ENCODE measurements at places on chromosomes 11 and 22.

DNA sequence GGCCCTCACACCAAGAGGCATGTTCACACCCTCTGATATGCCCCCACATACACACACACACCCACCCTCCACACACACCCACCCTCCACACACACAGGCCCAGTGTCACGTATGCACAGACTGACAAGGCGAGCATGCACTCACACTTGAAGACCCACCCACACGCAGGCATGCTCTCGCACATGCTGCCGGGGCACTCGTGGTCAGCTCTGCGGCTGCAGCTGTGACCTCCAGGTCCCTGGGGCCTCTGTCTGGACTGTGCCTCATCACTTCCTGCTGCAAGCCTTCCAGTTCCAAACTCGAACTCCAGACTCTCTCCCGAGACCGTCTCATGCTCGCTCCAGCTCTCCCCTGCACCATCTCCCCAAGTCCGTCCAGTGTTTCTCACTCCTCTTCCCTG lies 9.5 kb downstream of the DCHS1 start:
- peaks cover 5% of the 10 kb centered on the region for H3K4me1 ChIP-seq
- no peak overlapping the region for H3K27ac ChIP-seq
- no peak for DNase-seq
- peaks cover 26% of the 10 kb centered on the region for H3K27me3 ChIP-seq
- no peak overlapping the region for H3K4me3 ChIP-seq

- 0 out of 2 replicates have a peak, but pooled peaks cover 2% of the 10 kb centered on the region for H3K4me1 ChIP-seq
- no peaks in the 10 kb centered on the region for H3K27me3 ChIP-seq
- H3K36me3 ChIP-seq = no peaks in the 10 kb centered on the region
- no peak for DNase-seq
- H3K4me3 ChIP-seq = no peak overlapping the region
Measured at GRCh38 chr11:120221115-120221752, 10.4 kb downstream of the OAF start.

- H3K4me1 ChIP-seq = peaks cover 7% of the 10 kb centered on the region
- H3K4me3 ChIP-seq = no peak overlapping the region
- no peaks in the 10 kb centered on the region for H3K27me3 ChIP-seq
- H3K36me3 ChIP-seq = no peaks in the 10 kb centered on the region
- H3K27ac ChIP-seq = no peak overlapping the region
- DNase-seq = no peak
Measured at GRCh38 chr22:43880541-43880991, 11.2 kb downstream of the PNPLA5 start.

- DNase-seq = no peak
- H3K4me3 ChIP-seq = no peak overlapping the region
- no peak overlapping the region for H3K27ac ChIP-seq
- H3K36me3 ChIP-seq = no peaks in the 10 kb centered on the region
- no peaks in the 10 kb centered on the region for H3K4me1 ChIP-seq
Measured at GRCh38 chr11:124315052-124315451, 1.3 kb upstream of the OR8D1 start.

DNA sequence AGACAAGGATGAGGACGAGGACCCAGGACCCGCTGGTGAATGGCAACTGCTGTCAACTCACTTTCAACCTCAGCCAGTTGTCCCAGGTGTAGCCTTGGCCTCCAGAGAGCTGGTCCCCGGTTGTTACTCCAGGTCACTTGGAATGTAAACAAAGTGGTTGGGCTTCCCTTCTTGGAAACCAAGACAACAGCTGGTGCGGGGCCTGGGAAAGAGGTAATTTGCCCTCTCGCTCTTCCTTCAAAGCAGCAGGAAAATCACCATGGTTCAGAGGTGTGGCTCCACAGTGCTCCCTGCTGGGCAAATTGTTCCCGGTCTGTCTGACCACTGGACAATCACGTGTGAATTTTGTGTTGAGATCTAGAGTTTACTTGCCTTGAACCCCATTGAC lies 15.0 kb downstream of the SLC1A2 start:
- H3K27me3 ChIP-seq = no peaks in the 10 kb centered on the region
- H3K27ac ChIP-seq = no peak overlapping the region
- H3K4me1 ChIP-seq = peaks cover 7% of the 10 kb centered on the region
- no peak overlapping the region for H3K4me3 ChIP-seq

DNA sequence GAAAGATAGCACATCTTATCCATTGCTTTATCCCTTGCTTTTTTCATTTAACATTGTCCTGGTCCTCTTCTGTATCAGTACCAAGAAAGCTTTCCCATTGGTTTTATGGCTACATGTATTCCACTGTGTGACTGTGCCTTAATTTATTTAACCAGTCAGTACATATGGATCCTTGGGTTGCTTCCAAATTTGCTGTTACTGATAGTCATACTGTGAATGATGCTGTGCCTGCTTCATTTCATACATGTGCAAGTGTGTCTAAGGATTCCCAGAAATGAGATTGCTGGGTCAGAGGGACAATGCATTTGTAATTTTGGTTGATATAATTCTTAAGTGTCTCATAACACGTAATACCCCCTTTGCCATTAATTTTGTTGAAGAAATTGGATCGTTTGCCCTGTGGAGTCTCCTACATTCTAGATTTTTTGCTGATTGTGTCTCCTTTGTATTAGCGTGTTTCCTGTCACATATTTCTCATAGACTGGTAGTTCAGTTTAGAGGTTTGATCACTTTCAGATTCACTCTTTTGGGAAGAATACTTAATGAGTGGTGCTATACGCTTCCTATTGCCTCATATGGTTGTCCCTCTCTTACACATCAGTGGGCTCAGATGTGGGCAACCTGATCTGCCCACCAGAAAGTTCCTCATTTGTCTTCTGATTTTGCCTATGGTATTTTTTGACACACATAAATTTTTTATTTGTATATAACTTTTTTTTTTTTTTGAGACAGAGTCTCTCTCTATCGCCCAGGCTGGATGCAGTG lies 35.3 kb downstream of the MYBPC3 start:
- H3K27ac ChIP-seq = no peak overlapping the region
- no peak for DNase-seq
- H3K36me3 ChIP-seq = peaks cover 3% of the 10 kb centered on the region
- no peak overlapping the region for H3K4me3 ChIP-seq
- H3K27me3 ChIP-seq = no peaks in the 10 kb centered on the region

DNA sequence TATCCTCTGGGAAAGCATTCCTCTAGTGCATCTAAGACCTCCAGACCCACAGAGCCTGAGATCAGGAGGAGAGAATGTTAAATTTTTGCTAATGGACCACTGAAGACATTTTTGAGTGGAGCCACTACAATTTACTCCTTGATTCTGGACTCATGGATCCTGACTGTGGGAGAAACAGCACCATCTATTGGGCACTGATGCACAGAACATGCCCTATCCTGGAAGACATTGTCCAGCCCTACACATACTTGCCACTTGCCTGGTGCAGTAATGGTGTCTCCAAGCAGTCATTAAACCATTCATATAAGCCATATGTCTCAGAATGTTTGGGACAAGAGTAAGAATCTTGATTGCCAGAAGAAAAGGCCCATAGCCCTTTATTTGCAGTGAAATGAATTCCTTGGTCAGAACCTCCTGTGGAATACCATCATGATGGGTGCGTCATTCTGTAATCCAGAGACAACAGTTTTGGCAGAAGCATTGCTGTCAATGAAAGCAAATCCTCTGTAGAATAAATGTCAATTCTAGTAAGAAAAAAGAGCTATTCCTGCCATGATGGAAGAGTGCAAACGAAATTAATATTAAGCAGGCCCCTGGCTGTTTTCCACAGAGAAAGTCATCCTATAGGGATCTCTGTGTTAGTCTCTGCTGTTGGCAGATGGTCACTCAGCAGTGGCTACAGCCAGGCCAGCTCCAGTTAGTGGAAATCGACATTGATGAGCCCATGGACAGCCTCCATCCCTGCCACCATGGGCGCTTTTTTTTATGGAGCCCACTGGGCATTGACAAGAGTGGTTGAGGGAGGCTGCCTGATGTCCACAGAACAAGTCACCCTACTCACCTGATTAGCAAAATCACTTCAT lies 43.5 kb downstream of the GGTLC2 start:
- no peak for DNase-seq
- H3K36me3 ChIP-seq = no peaks in the 10 kb centered on the region
- H3K4me3 ChIP-seq = no peak overlapping the region
- H3K27me3 ChIP-seq = no peaks in the 10 kb centered on the region
- no peaks in the 10 kb centered on the region for H3K4me1 ChIP-seq
- no peak overlapping the region for H3K27ac ChIP-seq

GRCh38 chr11:69242266-69242920 lies 51.6 kb upstream of the MYEOV start:
- no peaks in the 10 kb centered on the region for H3K27me3 ChIP-seq
- H3K4me3 ChIP-seq = no peak overlapping the region
- no peak overlapping the region for H3K27ac ChIP-seq

GRCh38 chr22:50678651-50679521 lies 6.3 kb downstream of the SHANK3 start:
- H3K27me3 ChIP-seq = no peaks in the 10 kb centered on the region
- no peak for DNase-seq
- no peak overlapping the region for H3K27ac ChIP-seq
- peaks cover 11% of the 10 kb centered on the region for H3K4me1 ChIP-seq
- no peaks in the 10 kb centered on the region for H3K36me3 ChIP-seq
- no peak overlapping the region for H3K4me3 ChIP-seq

GRCh38 chr11:39288011-39288410 lies 2171.4 kb downstream of the LRRC4C start:
- no peak overlapping the region for H3K27ac ChIP-seq
- DNase-seq = no peak
- H3K4me1 ChIP-seq = no peaks in the 10 kb centered on the region

- no peaks in the 10 kb centered on the region for H3K36me3 ChIP-seq
- H3K27ac ChIP-seq = no peak overlapping the region
- DNase-seq = no peak
Measured at GRCh38 chr22:42970029-42970428, 44.9 kb downstream of the PACSIN2 start.

DNA sequence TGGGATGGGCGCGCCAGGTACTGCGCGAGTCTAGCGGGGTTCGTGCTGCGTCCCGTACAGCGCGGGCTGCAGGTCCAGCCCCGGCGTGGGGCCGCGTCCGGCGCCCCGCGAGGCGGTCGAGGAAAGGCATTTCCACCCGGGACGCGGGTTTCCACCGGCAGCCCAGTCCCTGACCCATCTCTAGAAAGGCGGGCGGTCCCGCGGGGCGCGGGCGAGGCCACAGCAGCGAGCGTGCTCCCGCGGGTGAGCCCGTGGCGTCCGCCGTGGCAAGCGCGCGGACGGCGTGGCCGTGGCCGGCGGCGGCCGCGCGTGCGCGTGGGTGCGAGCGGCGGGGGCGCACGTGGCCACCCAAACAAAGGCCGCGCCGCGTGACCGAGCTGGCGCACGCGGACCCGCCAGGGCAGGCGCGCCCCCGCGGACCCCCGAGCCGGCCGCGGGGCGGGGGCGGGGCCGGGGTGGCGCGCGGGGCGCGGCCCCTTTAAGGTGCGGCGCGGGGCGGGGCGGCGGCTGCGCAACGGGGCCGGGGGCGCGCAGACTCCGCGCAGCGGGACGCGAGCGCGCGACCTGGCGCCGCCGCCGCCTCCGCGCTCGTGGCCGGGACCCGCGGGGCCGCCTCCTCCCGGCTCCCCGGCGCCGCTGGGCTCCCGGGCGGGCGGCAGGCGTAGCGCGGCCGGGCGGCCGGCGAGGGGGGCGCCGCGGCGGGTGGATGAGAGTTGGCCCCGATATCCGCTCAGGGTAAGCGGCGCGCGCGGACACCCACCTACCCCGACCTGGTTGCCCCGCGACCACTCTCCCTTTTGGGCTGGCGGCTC lies 39.3 kb upstream of the CELSR1 start:
- H3K4me3 ChIP-seq = peak overlapping the region; percentile 79
- peak overlapping the region; percentile 68 for H3K27ac ChIP-seq

DNA sequence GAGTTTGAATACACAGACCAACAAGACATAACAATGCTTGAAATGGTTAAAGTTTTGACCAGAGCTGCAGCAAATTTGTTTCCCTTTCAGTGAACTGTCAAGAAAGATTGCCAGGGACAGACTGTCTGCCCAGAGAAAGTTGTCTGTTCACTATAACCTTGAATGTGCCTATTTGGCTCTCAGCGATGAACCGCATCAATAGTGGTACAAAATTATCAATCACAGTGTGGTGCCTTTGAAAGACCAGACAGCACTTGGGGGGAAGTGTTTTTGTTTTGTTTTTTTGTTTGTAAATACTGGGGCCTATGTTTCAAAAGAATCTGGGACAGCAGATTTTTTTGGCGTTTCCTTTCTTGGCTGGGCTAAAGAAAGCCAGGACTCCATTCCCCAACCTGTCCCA lies 123.1 kb downstream of the CD44 start:
- H3K4me1 ChIP-seq = no peaks in the 10 kb centered on the region
- DNase-seq = no peak
- peaks cover 5% of the 10 kb centered on the region for H3K27me3 ChIP-seq
- no peak overlapping the region for H3K27ac ChIP-seq
- H3K36me3 ChIP-seq = no peaks in the 10 kb centered on the region

DNA sequence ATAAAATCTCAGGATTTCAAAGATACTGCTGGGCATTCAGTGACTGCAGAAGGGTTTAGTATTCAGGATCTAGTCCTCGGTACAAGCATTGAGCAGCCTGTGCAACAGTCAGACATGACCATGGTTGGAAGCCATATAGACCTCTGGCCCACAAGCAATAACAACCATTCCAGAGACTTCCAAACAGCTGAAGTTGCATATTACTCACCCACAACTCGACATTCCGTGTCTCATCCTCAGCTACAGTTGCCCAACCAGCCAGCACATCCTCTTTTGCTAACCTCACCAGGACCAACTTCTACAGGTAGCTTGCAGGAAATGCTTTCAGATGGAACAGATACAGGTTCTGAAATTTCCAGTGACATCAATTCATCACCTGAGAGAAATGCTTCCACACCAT lies 156.8 kb downstream of the C11orf91 start:
- no peaks in the 10 kb centered on the region for H3K27me3 ChIP-seq
- no peaks in the 10 kb centered on the region for H3K4me1 ChIP-seq
- H3K4me3 ChIP-seq = no peak overlapping the region
- no peaks in the 10 kb centered on the region for H3K36me3 ChIP-seq
- H3K27ac ChIP-seq = no peak overlapping the region
- DNase-seq = no peak

DNA sequence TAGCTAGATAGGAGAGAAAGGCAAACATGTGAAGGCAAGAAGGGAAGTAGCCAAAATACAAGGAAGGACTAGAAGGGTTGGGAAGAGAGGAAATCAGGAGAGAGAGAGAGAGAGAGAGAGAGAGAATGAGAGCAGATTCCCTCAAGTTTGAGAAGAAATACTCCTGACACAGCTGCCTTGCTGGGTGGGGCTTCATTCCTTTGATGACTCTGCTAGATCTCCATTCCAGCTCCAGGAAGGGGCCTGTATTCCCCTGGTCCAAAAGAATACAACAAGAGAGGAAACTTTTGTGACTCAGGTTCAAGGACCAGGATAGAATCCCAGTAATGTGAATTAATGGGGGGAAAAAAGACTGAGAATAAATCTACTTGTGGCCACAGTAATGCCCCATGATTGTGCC lies 62.9 kb upstream of the SPON1 start:
- H3K4me3 ChIP-seq = no peak overlapping the region
- peaks cover 5% of the 10 kb centered on the region for H3K4me1 ChIP-seq
- H3K36me3 ChIP-seq = no peaks in the 10 kb centered on the region
- no peak overlapping the region for H3K27ac ChIP-seq
- DNase-seq = no peak
